ENCODE measurements at places on chromosomes 16 and 17.
A peak's percentile ranks its signal among the peaks of the same experiment; 100 is the strongest.

DNA sequence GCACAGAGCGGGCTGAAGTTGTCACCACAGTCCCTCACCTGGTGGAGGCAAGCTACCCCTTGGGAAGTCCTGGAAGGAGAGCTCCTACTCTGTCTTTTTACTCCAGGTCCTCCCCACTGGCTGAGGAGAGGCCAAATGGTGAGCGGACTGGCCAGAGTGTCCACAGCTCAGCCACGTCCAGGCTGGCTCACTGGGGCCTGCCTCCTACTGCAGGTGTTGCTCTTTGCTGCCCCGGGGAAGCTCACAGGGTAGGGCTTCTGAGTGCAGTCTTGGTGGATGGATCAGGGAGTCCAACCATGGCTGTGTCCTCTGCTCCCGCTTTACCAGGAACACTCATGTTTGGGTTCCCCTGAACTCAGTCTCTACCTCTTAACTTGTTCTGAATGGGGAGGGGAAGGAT, 2.7 kb downstream of the B9D1 start:
- no peak for DNase-seq

- DNase-seq: peak; percentile 32
These were observed 32.9 kb downstream of the TRARG1 start for GRCh38 chr17:1312261-1312870.

- no peak for DNase-seq
These were observed 31.9 kb downstream of the CCDC42 start for GRCh38 chr17:8712698-8713097.

GRCh38 chr16:57028086-57028485, 38.7 kb downstream of the NLRC5 start:
- no peak for DNase-seq

- peak; percentile 34 for DNase-seq
These were observed 8.1 kb downstream of the CES4A start for GRCh38 chr16:66996324-66996982.

DNA sequence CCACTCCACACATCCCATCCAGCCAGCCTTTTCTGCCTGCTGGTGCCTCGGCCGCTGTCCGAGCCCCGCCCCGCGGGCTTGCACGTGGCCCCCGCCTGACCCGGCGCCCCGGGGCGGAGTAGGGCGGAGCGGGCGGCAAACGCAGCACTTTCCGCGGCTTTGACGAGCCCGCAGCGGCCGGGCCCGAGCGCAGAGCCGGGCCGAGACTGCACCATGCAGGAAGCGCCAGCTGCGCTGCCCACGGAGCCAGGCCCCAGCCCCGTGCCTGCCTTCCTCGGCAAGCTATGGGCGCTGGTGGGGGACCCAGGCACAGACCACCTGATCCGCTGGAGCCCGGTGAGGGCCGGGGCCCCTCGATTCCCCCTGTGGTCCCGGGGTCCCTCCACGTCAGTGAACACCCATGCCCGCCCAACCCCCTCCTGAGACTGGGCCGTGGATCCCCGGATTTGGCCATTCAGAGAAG, at the start of gene HSF4:
HSF4 (plus strand) TSS at position 147 of the 463 bp plus-strand sequence; CDS start at position 214, 67 bp downstream.
- DNase-seq: no peak

DNA sequence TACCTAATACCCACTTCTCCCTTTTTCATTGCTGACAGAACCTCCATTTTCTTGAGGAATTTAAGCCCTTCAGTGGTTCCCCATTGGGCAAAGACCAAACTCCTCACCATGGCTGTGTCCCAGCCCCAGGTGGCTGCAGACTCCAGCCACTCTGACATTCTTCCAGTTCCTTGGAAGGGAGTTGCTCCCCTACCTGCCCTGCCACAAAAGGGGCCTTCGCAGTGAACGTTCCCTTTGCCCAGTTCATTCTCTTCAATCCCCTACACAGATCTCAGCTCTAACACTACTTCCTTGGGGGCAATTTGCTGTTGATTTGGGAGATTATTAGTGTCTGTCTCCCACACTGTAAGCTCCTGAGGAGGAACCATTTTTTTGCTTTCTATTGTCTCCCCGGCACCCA, 3.2 kb upstream of the AKTIP start:
- DNase-seq: no peak

Measured in MG63 (cell line).